ENCODE measurements at places on chromosomes 7 and 10. TPM values are rescaled to one million over a fixed set of nuclear protein-coding genes. Genes with fewer than 3 reads are reported as not detected.

The STK31 gene
- not detected for total RNA-seq

The ARID5B gene
- 67.7 TPM for total RNA-seq

The GALNT11 gene
- 33.7 TPM for total RNA-seq

The KCND2 gene
- total RNA-seq, result 1.4 TPM

The TMEM225B gene
- not detected for total RNA-seq

The TMEM178B gene
- not detected for total RNA-seq

The ADAM22 gene
- total RNA-seq, result 0.18 TPM

The ACTL6B gene
- not detected for total RNA-seq

The GALNT17 gene
- total RNA-seq, result not detected

The GRM8 gene
- not detected for total RNA-seq

The GSDME gene
- total RNA-seq, result 79.9 TPM

The SUN3 gene
- total RNA-seq, result not detected

The ZNF398 gene
- total RNA-seq, result 8.5 TPM

The PAPSS2 gene
- total RNA-seq, result 122 TPM

The EPHB6 gene
- total RNA-seq, result 25.4 TPM

The SH2D4B gene
- total RNA-seq, result not detected

The CAV1 gene
- total RNA-seq, result 856 TPM

The SEMA3C gene
- total RNA-seq, result 388 TPM

The COL13A1 gene
- total RNA-seq, result 21.3 TPM

The LRRD1 gene
- total RNA-seq, result not detected

The AFAP1L2 gene
- 2.3 TPM for total RNA-seq

The SLC16A12 gene
- 0.29 TPM for total RNA-seq

The CALD1 gene
- total RNA-seq, result 253 TPM

The WDFY4 gene
- not detected for total RNA-seq

The SPDYE2 gene
- not detected for total RNA-seq

The CYP51A1 gene
- total RNA-seq, result 264 TPM

The MRLN gene
- total RNA-seq, result not detected

The SPDYE9 gene
- not detected for total RNA-seq

The KLF14 gene
- total RNA-seq, result not detected

The PON3 gene
- not detected for total RNA-seq

The EPHB4 gene
- total RNA-seq, result 53.0 TPM

The C10orf105 gene
- not detected for total RNA-seq

The EBLN1 gene
- total RNA-seq, result not detected
